IMR-90 (cell line): ENCODE measurements at places on chromosomes 1 and 21.
A peak's percentile ranks its signal among the peaks of the same experiment; 100 is the strongest.

- no peak for DNase-seq
Observed at GRCh38 chr1:146010126-146010738, 11.3 kb downstream of the HJV start.

GRCh38 chr1:2597441-2598328 is 11.1 kb downstream of the PRXL2B start:
- DNase-seq, result no peak

- no peak for DNase-seq
Observed at GRCh38 chr1:94651076-94651475, 109.5 kb upstream of the F3 start.

DNA sequence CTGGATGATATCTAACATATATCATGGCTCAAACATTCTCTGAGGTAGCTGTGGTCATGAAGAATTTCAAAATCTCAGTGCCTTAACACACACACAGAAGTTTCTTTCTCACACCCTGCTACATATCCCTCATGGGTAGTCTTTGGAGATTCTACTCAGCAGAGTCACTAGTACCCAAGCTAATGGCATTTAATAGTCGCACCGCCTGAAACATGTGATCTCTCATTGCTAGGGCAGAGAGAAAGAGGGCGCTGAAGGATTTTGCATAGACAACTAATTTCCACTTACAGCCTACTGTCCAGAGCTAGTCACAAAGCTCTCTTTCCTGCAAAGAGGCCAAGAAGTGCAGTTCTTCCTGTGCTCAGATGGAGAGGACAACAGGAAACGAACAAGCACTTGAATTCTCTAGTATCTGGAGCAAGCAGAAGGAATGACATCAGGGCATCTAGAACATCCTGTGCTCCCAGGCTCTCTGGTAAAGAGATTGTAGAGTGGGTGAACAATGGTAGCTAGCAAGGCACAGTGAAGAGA is 183.4 kb upstream of the PTBP2 start:
- peak; percentile 68 for DNase-seq

DNA sequence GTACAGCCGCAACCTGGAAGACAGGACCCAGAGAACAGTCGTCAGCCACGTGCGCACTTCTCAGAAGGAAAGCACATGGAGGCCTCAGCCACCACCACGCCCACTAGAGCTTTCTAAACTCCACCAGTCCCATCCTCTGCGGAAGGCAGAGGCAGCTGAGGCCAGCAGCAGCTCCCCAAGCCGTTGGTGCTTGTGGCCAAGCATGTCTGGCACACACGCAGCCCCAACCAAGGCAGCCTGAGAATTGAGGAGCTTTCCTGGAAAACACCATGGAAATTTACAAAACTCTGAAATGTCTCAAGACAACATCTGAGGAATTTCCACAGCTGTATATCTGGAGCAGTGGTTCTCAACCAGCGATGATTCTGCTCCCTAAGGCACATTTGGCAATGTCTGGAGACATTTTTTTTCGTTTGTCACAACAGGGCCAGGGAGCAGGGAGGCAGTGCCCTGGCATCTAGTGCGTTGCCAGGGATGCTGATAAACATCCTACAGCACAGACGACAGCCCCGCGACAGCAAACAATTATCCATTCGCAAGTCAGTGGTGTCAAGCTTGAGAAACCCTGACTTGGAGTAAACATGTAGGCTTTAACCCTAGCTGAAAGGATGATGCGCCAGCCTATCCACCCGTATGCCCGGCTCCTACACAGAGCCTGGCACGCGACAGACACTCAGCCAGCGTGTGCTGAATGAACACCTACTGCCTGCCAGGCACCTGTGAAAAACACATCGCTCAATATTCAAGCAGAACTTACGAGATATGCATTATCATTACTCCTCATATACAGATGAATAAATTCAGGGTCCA is 24.7 kb downstream of the NPHP4 start:
- DNase-seq, result no peak

DNA sequence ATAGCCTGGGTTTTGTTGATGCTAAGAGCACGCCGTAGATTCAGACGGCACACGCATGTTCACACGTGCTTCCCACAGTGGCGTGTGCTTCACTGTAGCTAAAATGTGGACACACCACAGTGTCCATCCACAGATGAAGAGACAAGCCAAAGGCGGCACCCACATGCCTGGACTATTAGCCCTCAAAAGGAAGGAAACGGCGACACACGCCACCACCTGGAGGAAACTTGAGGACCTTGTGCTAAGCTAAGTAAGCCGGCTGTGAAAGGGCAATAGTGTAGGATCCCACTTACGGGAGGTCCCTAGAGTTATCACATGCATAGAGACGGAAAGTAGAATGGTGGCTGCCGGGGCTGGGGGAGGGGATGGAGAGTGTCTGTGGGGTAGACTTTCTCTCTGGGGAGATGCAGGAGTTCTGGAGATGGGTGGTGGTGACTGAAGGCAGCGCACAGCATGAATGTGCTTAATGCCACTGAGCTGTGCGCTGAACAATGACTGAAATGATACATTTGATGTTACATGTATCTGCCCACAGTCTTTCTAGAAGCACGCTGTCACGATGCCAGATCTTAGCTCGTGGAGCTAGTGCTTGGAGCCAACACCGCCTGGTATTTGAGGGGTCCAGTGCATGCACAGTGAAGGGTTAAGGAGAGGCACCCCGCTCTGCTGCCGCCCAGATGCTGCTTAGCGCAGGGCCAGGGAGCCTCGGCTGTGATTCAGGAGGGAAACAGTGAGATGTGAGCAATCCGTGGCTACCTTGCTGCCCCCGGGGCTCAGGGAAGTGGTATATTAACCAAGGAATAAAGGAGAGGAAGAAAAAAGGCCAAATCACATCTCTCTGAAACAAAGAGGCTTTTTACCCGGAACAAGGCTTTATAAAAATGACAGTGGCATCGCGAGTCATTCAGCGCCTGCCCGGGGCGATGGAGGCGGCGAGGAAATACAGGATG is 103.7 kb downstream of the PRDM16 start:
- DNase-seq, result no peak

DNA sequence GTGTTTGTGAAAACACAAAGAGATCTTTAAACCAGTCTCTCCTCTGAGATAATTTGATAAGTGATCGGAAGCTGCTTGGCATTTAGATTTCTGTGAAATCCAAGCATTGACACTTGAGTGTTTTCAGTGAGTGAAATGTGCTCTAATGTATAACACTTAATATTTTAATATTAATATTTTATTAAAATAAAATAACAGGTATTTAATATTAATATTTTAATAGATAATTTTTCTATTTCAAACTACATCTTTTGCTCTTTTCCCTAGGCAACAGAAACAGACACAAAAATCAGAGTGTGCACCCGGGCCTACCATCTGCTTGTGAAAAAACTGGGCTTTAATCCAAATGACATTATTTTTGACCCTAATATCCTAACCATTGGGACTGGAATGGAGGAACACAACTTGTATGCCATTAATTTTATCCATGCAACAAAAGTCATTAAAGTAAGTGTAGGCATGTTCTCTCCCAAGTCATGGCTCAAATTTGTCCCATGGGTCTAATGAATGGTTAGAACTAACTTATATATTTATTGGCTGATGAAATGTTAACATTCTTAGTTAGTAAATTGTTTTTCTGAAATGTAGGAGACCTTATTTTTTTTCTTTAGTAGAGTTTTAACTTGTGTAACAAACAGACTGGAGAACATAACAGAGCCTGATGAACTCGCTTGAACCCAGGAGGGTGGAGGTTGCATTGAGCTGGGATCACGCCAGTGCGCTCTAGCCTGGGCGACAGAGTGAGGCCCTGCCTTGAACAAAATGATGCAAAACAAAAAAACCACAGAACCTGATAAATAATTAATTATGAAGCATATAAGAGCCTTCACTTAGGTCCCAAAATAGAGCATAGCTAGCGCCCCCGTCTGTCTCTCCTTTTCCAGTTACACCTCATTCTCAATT is 55.2 kb downstream of the MTR start:
- no peak for DNase-seq

DNA sequence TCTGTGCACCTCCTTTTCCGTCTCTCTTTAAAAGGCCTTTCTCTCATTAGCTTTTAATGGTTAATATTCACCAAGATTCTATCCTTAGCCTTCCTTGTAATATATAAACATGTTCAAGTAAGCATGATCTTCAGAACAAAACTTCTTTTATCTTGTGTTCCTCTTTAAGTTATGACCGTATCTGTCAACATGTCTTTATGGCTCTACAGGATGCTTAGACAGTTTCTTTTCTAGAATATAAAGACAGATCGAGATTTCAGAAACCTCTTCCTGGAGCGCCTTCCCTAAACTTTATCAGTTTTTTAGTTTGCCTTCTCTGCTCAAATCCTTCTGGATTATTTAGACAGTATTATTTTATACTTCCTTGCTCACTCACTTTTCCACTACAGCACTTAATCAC is 7.2 kb downstream of the RO60 start:
- DNase-seq, result no peak

GRCh38 chr21:43634618-43635017 is 24.7 kb downstream of the HSF2BP start:
- peak; percentile 25 for DNase-seq

- no peak for DNase-seq
Observed at GRCh38 chr1:207245124-207245523, 76.4 kb upstream of the CD55 start.

DNA sequence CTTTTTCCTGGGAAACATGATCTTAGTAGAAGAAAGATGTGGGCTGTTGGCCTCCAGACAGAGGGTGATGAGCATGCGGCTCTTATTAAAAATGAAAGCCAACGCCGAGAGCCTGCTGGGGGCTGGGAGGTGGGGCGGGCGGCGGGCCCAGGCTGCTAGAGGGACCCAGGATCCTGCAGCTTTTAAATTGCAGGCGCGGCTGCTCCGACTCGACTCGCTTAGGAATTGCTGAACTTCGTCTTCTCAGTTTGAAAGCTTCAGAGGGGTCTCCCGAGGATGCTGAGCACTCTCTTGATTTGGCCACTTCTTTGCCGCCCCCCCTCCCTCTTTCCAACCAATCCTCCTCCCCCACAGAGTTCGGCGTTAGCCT is 1.2 kb downstream of the AGPAT3 start:
- peak; percentile 57 for DNase-seq

- DNase-seq, result no peak
Observed at GRCh38 chr1:207020065-207020708, 12.4 kb downstream of the C1orf116 start.

- DNase-seq, result no peak
Observed at GRCh38 chr21:45418301-45419071, 13.5 kb downstream of the COL18A1 start.

- DNase-seq, result no peak
Observed at GRCh38 chr1:33152685-33153432, 29.0 kb downstream of the TRIM62 start.

GRCh38 chr1:38727684-38728584 is 131.6 kb downstream of the RRAGC start:
- DNase-seq, result peak; percentile 68

DNA sequence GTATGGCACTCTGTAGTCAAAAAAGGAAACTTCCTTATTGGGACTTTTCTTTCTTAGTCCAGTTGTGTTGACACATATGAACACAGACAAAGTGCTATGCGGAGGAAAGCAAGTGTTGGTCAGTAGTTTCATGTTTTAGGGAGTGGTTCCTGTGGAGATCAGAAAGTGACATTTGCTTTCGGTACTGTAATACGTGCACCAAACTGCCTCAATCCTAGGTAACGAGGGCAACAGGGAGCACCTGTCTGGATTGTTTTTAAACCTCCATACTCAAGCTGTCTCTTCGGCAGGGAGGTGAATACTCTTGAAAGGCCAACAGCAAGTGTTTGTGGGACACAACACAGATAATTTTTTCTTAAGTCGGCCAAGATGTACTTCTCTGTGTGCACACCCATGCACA is 9.1 kb downstream of the RHOU start:
- no peak for DNase-seq

- no peak for DNase-seq
Observed at GRCh38 chr1:13697738-13698137, 2.2 kb upstream of the PRDM2 start.

GRCh38 chr1:71510725-71511124 is 429.9 kb upstream of the ZRANB2 start:
- DNase-seq, result no peak

DNA sequence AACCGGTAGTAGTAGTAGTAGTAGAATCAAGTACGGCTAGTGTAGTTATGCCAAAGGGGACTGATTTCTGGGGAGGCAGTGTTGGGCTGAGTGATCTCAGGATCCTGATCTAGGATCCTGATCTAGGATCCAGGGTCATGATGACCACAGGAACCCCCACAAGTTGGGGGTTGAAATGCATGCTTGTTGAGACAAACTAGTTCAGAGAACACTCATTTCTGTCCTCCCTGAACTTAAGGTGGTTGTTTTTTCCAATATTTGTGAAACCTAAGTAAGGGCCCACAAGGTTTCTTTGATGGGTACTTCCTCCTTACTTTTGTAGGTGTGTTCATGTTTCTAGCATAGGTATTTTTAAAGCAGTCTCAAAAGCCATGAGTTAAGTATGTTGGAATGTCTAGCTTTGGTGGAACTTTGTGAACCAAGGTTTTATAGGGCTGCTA is 33.9 kb upstream of the PDC start:
- DNase-seq, result no peak

GRCh38 chr1:78359666-78360065 is 131.1 kb upstream of the PTGFR start:
- DNase-seq, result no peak

DNA sequence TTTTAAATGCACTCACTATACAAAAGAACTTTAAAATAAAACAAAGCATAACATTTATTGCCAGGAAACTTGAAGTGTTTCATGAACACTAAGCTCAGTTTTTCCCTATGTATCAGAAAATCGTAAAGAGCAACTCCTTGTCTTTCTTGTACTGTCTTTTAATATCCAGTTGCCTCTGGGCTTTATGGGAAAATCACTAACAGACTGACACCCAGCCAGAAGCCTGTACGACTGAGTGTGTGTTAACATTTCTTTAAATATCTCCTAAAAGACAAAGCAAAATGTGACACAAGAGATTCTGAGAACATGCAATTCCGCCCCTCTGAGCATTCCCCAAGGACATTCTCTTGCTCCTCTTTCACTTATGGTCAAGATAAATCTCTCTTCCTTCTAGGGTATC is 347.5 kb upstream of the DPYD start:
- DNase-seq, result no peak

GRCh38 chr1:30125021-30125820 is 598.2 kb downstream of the MATN1 start:
- DNase-seq, result no peak

GRCh38 chr1:84426376-84426775 is 28.1 kb downstream of the DNASE2B start:
- DNase-seq, result no peak

- peak; percentile 91 for DNase-seq
Observed at GRCh38 chr21:15009837-15010363, 54.9 kb downstream of the NRIP1 start.

DNA sequence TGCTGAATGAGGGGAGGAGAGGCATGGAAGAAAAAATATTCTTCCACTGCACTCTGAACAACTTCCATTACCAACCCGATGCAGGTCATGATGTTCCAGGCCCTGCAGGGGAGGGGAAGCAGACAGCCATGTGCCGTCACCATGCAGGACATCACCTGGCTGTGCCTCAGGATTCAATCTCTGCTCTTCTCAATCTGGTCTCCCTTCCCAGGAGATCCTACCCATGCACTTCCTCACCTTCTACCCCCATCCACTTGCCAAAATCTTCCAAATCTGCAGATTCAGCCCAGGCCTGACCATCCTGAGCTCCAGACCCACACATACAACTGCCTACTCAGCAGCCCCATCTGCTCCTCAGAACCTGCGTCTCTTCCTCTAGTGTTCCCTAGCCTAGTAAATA is 5.8 kb upstream of the PAQR6 start:
- DNase-seq, result no peak

GRCh38 chr1:14108356-14109275 is 408.6 kb downstream of the PRDM2 start:
- no peak for DNase-seq

- DNase-seq, result no peak
Observed at GRCh38 chr1:39940980-39941871, 13.7 kb upstream of the MFSD2A start.

GRCh38 chr21:44304011-44304616 is 4.3 kb downstream of the PFKL start:
- no peak for DNase-seq
